ENCODE measurements at places on chromosomes 6 and 20. TPM values are rescaled to one million over a fixed set of nuclear protein-coding genes. Genes with fewer than 3 reads are reported as not detected.

- DNase-seq, result no peak
Measured at GRCh38 chr6:44257753-44258324, 511 bp upstream of the SLC35B2 start.

DNA sequence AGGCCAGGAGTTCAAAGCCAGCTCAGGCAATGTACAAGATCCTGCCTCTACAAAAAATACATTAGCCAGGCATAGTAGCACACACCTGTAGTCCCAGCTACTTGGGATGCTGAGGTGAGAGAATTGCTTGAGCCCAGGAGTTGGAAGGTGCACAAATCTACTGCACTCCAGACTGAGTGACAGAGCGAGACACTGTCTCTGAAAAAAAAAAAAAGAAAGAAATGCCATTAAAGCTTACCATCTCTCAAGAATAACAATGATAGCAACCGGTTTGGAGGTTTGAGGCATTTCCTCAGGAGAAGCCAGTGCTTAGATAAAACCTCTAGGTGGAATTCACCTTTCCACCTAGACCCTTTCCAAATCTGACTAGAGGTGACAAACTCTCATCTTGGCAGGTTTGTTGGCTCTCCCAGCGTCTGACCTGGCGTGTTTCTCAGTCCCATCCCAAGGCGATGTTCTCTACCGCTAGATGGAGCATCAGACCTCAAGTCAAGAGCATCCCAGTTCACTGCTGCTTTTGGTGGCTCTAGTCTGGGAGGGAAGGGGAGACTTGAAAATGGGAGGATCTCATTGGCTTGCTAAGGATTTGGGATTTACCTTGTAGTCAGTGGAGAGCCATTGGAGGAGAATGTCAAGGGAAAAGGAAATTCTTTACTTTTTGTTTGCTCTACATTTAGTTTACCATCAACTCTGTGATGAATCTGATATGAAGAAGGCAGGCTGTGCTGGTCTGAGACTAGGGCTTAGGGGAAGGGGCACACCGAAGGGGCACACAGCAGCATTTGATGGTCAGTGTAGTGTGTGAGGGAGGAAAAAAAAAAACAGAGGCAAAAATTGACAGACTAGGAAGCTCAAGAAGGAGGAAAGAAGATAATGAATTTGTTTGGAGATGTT lies 67.9 kb downstream of the NCOA7 start:
- DNase-seq, result peak; percentile 51

AHI1 gene
- 23.5 TPM for total RNA-seq

E2F3 gene
- total RNA-seq, result 7.5 TPM

- DNase-seq, result no peak
Measured at GRCh38 chr20:33298391-33298790, 15.4 kb downstream of the BPIFB1 start.

DNA sequence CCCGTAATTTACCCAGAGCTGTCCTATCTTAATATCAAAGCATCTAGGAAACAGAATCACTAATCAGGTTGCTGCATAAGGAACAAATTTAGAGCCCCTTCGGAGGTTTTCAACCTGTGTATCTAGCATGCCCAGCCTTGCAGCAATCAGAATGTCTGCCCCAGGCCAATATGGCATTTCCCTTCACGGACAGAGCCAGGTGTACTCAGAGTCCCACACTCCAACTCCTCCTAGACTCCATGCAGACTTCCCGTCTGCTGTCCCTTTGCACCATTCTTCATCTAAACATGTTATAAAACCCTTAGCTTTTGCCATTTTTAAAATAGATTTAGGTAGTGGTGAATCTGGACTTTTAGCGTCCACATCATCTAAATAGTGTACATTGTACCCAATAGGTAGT lies 61.0 kb downstream of the ZHX3 start:
- no peak for DNase-seq

GSTA5 gene
- not detected for total RNA-seq

- DNase-seq, result no peak
Measured at GRCh38 chr6:107413966-107414645, 45.3 kb downstream of the PDSS2 start.

PRND gene
- total RNA-seq, result not detected

GRCh38 chr6:13479206-13479800 lies 8.1 kb downstream of the GFOD1 start:
- DNase-seq, result no peak

- peak; percentile 30 for DNase-seq
Measured at GRCh38 chr6:105810105-105810921, 275.8 kb upstream of the PRDM1 start.

OPN5 gene
- not detected for total RNA-seq

CTCFL gene
- total RNA-seq, result not detected

GRCh38 chr6:3291346-3291745 lies 32.6 kb downstream of the PSMG4 start:
- DNase-seq, result no peak

DNA sequence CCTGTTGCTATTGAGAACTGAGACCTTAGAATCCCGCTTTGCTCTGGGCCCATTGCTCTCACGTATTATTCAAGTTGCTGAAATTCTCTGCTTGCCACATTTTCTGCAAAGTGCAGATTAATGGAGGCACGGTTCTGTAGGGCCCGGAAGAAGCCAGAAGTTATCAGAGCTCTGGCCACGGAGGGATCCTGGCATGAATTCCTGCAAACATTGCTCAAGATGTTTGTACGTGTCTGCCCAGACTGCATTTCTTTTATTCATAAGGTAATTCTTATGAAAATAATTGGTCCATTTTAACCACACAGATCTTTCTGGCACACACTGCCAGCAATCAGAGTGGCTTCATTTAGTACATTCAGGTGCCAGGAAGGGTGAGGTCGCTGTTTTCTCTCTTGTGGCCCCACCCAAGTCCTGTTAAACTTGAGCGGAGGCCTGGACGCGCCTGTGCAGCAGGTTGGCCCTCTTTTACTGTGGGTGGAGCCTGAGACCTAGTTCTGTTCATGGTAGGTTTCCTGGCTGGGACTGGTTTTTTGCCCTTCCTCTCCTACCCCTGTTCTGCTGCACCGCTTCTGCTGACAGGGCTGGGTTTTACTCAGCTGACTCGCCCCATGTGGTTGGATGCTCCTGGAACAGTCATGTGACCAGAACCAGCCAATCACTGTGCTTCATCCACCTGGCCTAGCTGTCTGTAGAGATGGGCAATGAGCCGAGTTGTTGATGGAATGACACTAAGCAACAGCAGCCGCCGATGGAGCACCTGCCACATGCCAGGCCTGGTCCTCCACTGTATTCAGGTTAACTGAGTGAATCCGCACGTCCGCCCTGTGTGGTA lies 230.2 kb downstream of the CDH4 start:
- no peak for DNase-seq

DNA sequence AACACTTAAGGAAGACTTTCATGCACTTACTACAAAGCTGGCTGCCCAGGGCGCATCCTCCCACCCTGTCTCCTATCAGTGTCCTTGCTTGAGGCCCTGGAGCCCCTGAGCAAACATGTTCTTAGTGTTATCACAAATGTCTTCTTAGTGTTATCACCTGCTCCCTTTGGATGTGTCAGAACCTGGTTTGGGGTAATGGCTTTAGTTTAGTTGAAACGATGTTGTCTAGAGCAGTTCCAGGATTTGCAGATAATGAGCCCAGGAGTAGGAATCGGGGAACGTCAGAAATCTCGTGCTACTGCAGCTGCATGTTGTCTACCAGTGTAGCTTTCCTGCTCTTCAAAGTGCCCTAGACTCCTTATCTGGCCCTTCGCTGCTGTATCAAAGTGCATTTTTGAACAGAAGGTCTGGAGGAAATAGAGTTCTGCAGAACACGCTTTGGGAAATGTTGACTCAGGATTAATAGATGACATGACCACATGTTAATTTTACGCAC lies 69.6 kb downstream of the PHACTR2 start:
- DNase-seq, result no peak

DNA sequence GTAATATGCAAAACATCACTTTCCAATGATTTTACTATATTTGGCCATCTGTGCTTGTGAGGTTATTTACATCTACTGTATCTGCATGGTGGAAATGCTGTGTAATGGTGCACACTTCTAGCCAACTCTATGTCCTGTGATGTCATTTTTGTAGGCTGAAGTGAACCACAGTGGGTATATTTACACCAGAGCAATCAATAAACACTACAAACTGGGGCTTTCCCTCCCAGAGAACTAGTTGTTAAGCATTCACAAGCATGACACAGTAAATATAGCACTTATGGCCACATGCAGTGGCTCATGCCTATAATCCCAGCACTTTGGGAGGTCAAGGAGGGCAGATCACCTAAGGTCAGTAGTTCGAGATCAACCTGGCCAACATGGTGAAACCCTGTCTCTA lies 4.9 kb downstream of the SLC22A2 start:
- no peak for DNase-seq

- DNase-seq, result no peak
Measured at GRCh38 chr20:51934301-51935002, 132.1 kb upstream of the SALL4 start.

SS18L1 gene
- total RNA-seq, result 18.4 TPM

DNA sequence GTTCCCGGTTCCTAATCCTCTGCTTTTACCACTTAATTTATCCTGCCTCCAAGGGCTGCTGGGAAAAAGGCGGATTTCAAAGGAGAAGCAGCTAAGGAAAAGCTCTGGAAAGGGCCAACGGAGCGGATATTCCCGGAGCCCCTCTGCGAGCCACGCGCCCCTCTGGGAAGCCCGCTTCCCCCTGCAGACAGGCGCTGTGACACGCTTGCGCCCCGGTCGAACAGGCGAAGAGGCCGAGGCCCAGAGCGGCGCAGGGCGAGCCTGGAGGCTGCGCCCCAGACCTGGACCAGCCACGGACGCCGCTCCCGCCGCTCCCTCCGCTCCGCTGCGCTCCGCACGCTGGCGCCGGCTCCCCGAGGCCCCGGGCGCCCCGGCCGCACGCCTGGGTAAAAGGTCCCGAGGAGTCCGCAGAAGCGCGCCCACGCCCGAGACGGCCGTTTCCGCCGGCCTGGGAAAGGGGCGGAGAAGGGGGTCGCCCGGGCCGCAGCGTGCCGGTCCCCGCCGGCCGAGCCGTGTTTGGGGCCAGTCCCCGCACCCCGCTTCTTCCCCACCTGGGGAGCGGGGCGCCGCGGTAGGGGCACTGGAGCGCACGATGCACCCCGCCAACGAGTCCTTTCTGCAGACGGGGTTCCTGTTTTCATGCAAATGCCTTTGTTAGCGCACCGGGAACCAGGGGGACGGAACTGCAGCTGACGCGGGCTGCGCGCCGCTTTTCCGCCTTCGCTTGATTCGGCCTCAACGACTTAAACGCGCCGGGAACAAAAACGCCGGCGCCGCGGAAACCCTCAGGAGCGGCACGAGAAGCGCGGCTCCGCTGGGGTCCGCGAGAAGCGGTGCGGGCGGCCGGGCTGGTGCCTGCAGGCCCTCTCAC lies 91.9 kb upstream of the SIRPA start:
- no peak for DNase-seq

MLN gene
- not detected for total RNA-seq

DNA sequence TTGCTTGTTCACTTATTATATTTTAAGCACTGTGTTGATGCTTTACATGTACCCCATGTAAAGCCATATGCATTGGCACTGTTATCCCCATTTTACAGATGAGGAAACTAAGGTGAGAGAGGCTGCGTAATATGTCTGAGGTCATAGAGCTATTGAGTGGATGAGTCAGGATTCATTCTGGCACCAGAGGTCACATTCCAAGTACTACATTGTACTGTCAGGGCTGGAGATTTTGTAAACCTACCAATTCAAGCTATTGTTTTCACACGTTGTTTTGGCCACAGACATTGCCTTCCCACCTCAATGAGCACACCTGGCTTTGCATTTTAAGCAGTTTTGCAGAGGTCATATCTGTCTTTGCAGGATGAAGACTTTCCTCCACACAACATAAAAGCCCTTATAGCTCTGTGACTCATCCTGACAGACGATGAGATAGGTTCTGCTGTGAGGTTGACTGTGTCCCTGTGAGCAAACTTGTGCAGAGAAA lies 33.2 kb downstream of the ANKS1A start:
- DNase-seq, result no peak

GRCh38 chr6:111730864-111731263 lies 125.2 kb upstream of the TRAF3IP2 start:
- no peak for DNase-seq

- no peak for DNase-seq
Measured at GRCh38 chr6:167349631-167350274, 24.9 kb downstream of the TTLL2 start.

GRCh38 chr6:131923356-131923755 lies 27.8 kb downstream of the CCN2 start:
- DNase-seq, result peak; percentile 52

POLR1H gene
- 14.2 TPM for total RNA-seq

C6orf163 gene
- 3.5 TPM for total RNA-seq

FERMT1 gene
- 2.0 TPM for total RNA-seq

- no peak for DNase-seq
Measured at GRCh38 chr6:129370268-129370916, 339.6 kb downstream of the ARHGAP18 start.

DNA sequence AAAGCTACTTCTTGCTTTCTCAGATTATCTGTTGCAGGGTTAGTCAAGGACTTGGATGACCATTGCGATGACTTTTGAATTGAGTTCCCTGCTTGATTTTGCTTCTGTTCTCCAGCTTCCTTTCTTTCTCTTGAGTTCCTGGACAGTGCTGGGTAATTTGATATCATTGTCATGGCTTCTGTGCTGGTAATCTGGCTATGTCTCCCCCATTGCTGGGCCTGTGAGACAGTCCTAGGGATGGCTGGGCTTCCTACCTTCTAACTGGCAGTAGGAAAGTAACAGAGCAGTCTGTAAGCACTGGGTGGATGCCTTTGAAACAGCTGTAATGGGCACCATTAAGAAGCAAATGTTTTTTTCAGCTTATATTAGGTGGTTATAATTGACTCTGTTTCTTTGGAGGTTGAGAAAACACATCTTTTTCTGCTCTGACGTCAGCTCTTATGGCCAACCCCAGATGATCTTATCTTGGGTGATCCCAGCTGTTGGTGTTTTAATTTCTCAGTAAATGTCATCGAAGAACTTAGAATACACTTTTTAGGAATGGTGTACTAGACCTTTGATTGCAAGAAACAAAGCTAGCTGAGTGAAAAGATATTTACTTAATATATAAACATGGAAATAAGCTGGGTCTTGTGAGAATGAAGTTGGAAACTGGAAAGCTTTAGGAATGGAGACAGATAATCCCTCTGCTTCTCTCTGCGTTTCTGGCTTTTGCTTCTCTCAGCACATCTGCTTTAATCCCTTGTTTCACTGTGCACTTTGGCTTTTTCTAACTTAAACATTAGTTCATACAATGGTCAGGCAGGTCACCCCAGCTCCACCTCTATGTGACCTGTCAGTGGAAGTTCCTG lies 195.0 kb upstream of the MAN1A1 start:
- no peak for DNase-seq

F13A1 gene
- 357 TPM for total RNA-seq

DPM1 gene
- 43.4 TPM for total RNA-seq

- DNase-seq, result no peak
Measured at GRCh38 chr20:19375395-19375794, 163.0 kb downstream of the SLC24A3 start.

GRCh38 chr6:29696147-29697125 lies 15.5 kb upstream of the ZFP57 start:
- DNase-seq, result no peak

PLCB4 gene
- 9.4 TPM for total RNA-seq

PSORS1C1 gene
- total RNA-seq, result 2.0 TPM

GRCh38 chr6:9527679-9528286 lies 887.1 kb downstream of the TFAP2A start:
- DNase-seq, result no peak

TUBB1 gene
- total RNA-seq, result not detected

Data from breast epithelium (tissue), 4 donors.